ENCODE measurements at places on chromosomes 5 and 9. TPM values are rescaled to one million over a fixed set of nuclear protein-coding genes. Genes with fewer than 3 reads are reported as not detected.

- no peak for DNase-seq
Observed at GRCh38 chr9:17219261-17219660, 84.4 kb downstream of the CNTLN start.

GRCh38 chr9:77158772-77159513, 18.4 kb upstream of the VPS13A start:
- DNase-seq: no peak

DNA sequence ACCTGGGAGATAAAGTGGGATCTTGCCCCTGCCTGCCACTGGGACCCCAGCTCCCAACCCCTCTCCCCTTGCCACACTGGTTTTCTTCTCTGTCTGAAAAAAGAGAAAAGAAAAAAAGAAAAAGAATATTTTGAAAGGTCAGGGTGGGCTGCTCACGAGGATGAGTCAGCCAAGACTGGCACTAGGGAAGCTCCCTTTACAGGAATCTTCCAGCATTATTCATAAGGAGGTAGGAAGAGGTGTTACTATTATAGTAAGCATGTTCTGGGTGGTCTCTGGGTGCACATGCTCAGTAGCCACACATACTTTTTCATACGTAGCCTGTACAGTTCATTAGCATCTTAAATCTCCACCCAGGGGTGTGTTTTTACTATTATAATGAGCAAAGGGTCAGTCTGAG, 46.8 kb upstream of the HAND1 start:
- no peak for DNase-seq

ELP1 gene
- 46.9 TPM for polyA plus RNA-seq

TRIM14 gene
- polyA plus RNA-seq: 4.8 TPM
